Eye (tissue), 1 donor: ENCODE measurements at places on chromosomes 11 and 22.
A peak's percentile ranks its signal among the peaks of the same experiment; 100 is the strongest.

- DNase-seq: no peak
Observed at GRCh38 chr11:111115890-111116289, 129.6 kb upstream of the POU2AF2 start.

- no peak for DNase-seq
Observed at GRCh38 chr22:50516891-50517290, 8.5 kb downstream of the SCO2 start.

- DNase-seq: no peak
Observed at GRCh38 chr11:215581-216037, 8.1 kb downstream of the RIC8A start.

DNA sequence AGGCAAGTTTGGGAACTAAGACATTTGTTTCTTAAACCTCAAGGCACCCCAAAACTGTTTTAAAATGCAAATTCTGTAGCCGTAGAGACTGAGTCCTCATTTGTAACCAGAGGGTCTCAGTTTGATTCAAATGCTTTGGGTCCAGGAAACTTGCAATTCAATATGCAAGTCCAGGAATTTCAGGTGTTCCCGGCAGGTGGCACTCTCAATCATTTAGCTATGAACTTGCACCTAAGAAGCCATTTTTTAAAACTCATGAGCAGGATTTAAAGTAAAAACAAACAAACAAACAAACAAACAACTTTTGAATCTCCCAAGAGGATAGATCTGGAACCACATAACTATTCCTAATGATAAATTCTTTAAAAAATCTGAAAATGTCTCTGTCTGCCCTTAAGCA, 8.7 kb upstream of the ABTB2 start:
- DNase-seq: no peak

GRCh38 chr11:1442163-1442562, 44.4 kb downstream of the MOB2 start:
- peak; percentile 92 for DNase-seq

GRCh38 chr11:27509908-27510307, 3.3 kb upstream of the LIN7C start:
- DNase-seq: no peak

DNA sequence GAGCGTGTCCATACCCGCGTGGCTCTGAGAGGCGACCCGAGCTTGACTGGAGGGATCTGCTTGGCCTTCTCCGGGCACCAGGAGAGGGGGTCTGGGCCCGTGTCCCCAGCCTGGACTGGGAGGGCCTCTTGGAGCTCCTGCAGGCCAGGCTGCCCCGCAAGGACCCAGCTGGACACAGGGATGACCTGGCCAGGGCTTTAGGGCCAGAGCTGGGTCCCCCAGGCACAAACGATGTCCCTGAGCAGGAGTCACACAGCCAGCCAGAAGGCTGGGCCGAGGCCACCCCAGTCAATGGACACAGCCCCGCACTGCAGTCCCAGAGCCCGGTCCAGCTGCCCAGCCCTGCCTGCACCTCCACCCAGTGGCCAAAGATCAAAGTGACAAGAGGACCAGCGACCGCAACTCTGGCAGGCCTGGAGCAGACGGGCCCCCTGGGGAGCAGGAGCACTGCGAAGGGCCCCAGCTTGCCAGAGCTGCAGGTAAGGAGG, 38.2 kb downstream of the TRIOBP start:
- peak; percentile 51 for DNase-seq

DNA sequence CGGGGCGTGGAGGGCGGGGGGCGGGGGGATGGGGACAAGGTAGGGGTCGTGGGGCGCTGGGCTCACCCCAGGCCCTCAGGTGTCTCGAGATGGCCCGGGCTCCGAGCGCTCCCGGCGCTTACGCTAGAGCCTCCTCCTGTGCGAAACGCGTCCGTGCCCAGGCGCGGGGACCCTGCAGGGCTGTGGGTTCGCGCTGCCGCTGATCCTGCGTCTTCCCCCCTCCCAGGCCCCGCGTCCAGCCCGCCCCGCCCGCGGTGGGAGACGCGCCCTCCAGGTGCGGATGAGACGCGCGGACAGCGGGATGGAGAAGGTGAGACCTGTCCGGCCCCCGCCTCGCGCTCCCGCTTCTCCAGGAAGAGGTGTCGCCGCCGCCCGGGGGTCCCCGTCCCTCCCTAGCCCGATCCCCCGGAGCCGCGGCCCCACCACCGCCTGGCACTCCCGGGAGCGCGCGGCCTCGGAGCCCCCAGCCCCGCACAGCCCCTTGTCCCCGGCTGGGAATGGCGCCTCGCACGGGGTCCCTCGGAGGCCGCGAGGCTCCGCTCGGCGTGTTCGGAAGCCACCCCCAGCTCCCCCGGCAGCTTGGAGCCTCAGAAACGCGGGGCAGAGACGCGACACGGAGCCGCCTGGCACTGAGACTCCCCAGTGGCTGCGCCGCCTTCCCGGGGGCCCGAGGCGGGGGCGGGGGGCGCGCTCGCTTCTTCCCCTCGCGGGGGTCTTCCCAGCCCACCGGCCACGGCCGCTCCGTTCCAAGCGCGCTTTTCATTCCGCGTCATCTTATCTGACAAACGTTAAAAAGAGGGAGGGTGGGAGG, 27.6 kb upstream of the TOLLIP start:
- DNase-seq: peak; percentile 75

DNA sequence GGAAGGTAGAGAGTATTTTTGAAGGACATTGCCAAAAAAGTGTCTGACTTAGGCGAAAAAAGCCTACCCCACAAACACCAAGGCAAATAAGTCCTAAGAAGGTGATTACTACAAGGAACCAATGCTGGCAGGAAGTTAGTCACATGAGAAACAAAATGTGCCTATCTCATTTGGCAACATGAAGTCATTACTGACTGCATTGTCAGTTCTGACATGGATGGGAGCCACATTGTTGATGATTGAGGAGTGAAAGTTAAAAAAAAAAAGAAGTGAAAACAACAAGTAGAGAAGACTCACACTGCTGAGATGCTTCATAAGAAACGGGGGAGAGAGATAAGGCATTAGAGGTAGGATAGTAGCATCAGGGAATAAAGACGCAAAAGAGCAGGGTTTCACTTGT, 141.5 kb upstream of the FAT3 start:
- no peak for DNase-seq

DNA sequence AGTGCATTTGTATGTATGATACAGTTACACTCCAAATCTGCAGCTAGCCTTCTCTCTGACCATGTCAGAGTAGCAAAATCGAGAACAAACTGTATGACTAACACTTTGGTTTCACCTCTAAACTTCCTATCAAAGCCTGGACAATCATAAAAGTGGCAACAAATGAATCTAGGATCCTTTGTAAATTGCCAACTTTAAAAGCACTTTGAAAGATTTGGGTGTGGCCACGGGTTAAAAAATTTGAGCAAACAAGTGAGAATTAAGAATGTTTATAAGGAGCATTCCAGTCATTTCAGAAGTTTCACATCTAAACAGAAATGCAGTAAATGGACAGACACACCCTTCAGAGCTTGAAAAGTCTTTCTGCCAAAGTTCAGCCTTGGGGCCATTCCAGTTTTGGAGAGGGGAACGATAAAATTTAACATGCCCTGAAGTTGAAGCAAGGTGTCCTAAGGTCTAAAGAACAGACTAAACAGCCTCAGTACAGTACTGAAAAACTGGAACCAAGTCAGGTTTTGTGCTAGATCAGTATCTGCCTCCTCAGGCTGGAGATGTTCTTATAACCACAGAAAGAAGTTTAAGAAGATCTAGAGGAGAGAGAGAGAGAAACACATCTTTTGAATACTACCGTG, 181.9 kb upstream of the BDNF start:
- DNase-seq: no peak

DNA sequence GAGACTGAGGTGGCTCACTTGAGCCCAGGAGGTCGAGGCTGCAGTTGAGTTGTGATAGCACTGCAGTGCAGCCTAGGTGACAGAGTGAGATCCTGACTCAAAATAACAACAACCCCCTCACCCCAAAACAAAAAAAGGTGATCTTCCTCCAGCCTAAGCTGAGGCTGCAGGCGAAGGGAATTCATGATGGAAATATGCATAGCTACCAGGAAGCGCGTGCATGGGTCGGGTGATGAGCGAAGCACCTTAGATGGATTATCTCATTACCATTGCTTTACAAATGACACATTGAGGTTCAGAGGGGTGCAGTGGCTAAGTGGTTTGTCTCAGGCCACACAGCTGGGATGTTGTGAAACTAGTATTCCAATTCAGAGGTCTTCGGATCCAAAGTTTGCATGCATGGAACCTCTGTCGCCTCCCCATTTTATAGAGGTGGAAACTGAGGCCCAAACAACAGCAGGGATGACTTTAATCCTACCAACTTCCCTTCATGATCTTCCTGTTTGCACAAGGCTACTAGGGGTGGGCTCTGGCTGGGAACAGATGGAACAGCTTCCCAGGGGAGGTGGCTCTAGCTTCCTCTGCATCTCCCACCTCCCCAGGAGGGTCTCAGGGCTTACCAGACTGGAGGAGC, 4.6 kb downstream of the SLC29A2 start:
- DNase-seq: no peak

- peak; percentile 99 for DNase-seq
Observed at GRCh38 chr11:66438504-66439466, at the start of gene MRPL11. TSS of gene MRPL11 (minus strand) at chr11:66438848. CDS start at chr11:66438754, 94 bp downstream.

- no peak for DNase-seq
Observed at GRCh38 chr11:65934014-65934413, 11.3 kb upstream of the TSGA10IP start.

DNA sequence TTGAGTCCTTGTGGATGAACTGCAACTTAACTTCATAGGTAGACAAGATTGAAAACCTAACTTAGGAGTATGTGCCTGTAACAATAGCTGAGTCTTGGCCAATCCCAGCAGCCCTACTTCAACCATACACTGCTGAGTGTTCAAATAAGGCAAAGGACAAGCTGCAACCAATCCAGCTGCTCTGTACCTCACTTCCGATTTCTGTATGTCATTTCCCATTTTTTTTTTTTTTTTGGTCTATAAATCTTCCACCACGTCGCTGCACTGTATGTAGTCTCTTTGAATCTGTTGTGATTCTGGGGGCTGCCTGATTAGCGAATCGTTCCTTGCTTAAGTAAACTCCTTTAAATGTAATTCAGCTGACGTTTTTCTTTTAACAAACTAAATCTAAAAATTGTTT, 35.4 kb upstream of the FLI1 start:
- DNase-seq: no peak

- no peak for DNase-seq
Observed at GRCh38 chr11:19785265-19785664, 72.6 kb downstream of the NAV2 start.

- DNase-seq: no peak
Observed at GRCh38 chr11:8796941-8797340, 114.0 kb upstream of the AKIP1 start.

- peak; percentile 94 for DNase-seq
Observed at GRCh38 chr11:75582895-75583717, 21.1 kb downstream of the SERPINH1 start.

GRCh38 chr11:117652521-117652920, 144.5 kb downstream of the DSCAML1 start:
- DNase-seq: no peak

GRCh38 chr11:65415499-65416340, 6.9 kb upstream of the NEAT1 start:
- peak; percentile 29 for DNase-seq

DNA sequence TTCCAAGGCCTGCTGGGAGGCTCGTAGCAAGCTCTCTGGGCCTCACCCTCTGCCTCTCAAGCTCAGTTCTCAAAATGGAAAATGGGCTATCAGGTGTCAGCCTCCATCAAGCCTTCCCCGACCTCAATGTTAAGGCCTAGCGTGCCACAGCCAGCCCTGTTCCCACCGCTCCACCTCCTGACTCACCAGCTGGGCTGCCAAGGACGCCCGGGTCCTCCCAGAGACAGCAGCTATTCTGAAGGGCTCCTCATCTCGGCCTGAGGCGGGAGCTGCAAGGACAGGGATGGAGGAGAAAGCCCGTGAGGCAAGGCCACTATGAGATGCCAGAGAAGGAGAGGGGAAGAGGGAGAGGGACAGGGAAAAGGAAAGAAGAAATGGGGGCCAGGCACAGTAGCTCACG, 19.9 kb downstream of the ARAP1 start:
- DNase-seq: no peak

DNA sequence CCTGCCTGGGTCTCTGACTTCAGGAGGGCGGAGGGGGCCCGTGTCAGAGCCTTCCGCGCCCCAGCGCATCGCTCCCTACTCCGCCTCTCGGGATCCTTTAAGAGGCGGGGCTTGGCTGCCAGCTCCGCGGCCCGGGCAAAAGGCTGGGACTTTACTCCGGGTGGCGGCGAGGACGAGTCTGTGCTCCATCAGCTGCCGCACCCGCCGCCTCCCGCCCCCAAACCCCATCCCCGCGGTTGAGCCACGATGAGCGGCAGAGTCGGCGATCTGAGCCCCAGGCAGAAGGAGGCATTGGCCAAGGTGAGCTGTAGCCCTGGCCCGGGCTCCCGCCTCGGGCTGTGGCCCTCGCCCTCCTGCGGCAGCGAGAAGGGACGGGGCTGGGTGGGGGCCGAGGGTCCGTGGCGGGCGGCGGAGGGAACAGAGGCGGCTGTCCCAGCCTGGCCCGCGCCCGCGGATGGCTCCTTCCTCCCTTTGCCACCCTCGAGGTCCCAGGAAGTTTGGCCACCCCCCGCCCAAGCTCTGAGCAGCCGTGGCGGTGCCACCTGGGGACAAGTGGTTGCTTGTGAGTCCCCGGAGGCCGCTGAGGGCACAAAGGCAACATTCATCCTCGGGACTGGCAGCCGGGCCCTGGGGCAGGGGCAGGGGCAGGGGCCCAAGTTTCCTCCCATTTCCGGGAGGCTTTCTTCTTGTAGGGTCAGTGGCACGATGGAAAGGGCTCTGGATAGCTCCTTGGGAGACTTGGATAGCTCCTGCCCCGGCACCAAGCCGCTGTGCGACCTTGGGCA, at the start of gene SEC14L2:
SEC14L2 (plus strand) TSS at position 148 of the 785 bp plus-strand sequence; CDS start at position 247, 99 bp downstream.
- peak; percentile 73 for DNase-seq

DNA sequence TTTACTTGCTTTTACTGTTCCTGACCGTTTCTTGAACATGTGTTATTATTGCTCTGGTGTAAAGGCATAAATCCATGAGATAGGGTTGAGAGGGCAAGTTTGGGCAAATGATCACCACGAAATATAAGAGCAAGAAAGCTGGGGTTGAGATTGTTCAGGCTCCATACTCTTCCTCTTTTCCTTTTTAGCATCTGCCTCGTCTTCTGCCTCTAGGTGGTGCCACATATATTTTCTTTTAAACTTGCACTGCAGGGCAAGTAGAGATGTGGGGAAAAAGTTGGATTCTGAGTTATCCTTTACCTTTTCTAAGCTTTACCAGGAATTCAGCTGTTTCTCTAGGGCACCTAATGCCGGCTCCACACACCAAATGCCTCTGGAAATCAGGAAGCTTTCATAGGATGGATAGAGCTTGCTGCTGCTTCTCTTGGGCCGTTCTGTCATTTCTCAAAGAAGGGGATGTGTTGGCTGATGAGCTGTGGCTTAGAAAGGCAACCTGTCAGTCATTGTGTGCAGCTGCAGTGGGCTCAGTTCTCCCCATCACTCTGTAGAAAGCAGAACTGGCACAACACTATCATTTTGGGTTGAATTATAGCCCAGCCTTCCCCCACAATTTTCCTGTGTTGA, 98.2 kb downstream of the LDLRAD3 start:
- no peak for DNase-seq

DNA sequence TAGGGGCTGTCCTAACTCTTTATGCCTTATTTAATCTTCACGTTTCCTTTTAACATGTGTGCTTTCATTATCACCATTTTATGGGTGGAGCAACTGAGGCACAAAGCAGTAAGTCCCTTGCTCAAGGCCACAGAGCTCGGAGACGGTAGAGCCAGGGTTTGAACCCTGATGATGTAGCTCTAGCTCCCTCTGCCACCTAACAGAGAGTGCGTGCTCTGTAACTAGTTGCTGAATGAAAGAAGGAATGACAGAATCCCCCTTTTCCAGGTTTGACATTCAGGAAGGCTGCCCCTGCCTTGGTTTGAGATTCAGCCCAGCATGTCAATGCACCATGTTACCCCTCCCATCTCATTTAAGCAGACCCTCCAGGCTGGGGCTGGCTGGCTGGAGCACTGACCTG, 193.3 kb upstream of the NAV2 start:
- DNase-seq: no peak
